Cerebellum (tissue), 4 donors: ENCODE measurements at places on chromosomes 11 and 22. TPM values are rescaled to one million over a fixed set of nuclear protein-coding genes. Genes with fewer than 3 reads are reported as not detected.

VSIG10L2 gene
- not detected for total RNA-seq

OMP gene
- total RNA-seq, result 1.1 TPM

SCGB1D2 gene
- not detected for total RNA-seq

KRTAP5-8 gene
- total RNA-seq, result not detected

DNAJC24 gene
- 40.8 TPM for total RNA-seq

GRCh38 chr11:17067417-17067816 is 10.1 kb downstream of the RPS13 start:
- no peak for DNase-seq

DNA sequence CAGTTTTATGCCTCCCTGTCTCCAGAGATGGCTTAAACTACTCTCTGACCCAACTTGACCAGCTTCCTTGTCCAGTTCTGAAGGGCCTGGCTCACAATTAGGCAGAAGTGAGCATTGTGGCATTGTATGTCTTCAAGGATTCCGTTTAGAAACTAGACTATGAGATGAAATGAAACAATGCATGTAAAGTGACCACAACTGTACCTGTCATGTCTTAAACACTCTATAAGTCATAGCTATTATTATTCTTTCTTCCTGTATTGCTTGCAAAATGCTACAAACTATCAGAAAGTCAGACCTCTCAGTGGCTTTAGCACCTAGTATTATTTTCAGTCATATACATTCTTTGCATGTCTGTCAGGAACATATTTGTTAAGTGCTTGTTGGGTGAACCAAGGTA is 127.9 kb upstream of the MTMR2 start:
- no peak for DNase-seq

- DNase-seq, result no peak
Measured at GRCh38 chr22:40387746-40388145, 17.4 kb downstream of the SGSM3 start.

GRCh38 chr11:123796226-123796625 is 9.9 kb downstream of the OR6M1 start:
- no peak for DNase-seq

DNA sequence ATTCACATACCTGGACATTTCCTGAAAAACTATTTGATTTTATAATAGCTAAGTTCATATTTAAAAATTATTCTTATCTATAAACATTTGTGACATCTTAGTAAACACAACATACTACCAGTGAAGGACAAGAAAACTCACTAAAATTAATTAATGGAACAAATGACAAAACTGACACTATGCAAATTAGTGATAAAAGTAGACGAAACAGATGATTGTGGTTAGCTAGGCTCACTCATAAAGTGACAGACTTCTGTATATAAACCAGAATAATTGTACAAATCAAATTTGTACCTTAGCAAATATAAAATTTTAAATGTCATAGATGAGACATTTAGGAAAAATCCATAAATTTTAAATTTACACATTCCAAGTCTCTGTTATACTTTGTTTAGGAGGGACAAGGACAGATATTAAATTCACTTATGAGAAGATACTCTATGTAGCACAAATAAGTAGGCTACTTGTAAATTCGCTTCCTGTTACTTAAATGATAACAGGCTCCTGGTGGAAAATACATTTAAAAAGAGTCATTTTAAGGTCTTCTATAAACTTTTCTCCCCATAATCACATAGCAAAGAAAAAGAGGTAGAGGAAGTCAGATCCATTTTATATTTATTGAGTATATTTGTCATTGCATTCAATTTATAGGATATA is 81.2 kb downstream of the KIF18A start:
- no peak for DNase-seq

GRCh38 chr11:117771197-117771596 is 25.8 kb downstream of the DSCAML1 start:
- no peak for DNase-seq

DNA sequence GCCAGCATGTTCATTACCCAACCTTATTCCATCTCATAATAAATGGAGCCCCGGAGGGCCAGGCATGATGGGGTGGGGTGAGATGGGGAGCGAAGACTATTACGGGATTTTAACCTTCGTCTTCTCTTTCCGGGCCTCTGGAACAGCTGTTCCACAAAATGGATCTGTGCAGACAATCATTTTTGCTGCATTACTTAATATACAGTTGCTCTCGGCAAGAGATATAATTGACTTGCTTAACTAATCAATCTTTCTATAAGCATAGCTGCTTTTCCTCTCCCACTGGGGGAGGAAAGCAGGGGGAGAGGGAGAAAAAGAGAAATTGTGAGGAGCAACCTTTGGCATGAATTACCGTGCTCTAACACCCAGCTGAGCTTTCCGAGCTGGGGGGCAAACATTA is 440.4 kb downstream of the BUD13 start:
- no peak for DNase-seq

- DNase-seq, result no peak
Measured at GRCh38 chr11:27423125-27423524, 49.5 kb downstream of the LGR4 start.
